ENCODE measurements at places on chromosomes 16 and 17. TPM values are rescaled to one million over a fixed set of nuclear protein-coding genes. Genes with fewer than 3 reads are reported as not detected.

GRCh38 chr17:10790491-10791401, 13.2 kb downstream of the TMEM238L start:
- H3K36me3 ChIP-seq = no peaks in the 10 kb centered on the region
- peaks cover 4% of the 10 kb centered on the region for H3K4me1 ChIP-seq
- DNase-seq = no peak
- no peaks in the 10 kb centered on the region for H3K27me3 ChIP-seq

HSD11B2 gene
- total RNA-seq = 2.9 TPM

GRCh38 chr17:40178021-40178601, 841 bp downstream of the RAPGEFL1 start:
- no peak for DNase-seq
- peaks cover 15% of the 10 kb centered on the region for H3K4me1 ChIP-seq
- H3K27me3 ChIP-seq = no peaks in the 10 kb centered on the region
- peaks cover 30% of the 10 kb centered on the region for H3K36me3 ChIP-seq
- no peak overlapping the region for H3K27ac ChIP-seq
- H3K4me3 ChIP-seq = peak overlapping the region; percentile 53

ADORA2B gene
- 6.2 TPM for total RNA-seq

DNA sequence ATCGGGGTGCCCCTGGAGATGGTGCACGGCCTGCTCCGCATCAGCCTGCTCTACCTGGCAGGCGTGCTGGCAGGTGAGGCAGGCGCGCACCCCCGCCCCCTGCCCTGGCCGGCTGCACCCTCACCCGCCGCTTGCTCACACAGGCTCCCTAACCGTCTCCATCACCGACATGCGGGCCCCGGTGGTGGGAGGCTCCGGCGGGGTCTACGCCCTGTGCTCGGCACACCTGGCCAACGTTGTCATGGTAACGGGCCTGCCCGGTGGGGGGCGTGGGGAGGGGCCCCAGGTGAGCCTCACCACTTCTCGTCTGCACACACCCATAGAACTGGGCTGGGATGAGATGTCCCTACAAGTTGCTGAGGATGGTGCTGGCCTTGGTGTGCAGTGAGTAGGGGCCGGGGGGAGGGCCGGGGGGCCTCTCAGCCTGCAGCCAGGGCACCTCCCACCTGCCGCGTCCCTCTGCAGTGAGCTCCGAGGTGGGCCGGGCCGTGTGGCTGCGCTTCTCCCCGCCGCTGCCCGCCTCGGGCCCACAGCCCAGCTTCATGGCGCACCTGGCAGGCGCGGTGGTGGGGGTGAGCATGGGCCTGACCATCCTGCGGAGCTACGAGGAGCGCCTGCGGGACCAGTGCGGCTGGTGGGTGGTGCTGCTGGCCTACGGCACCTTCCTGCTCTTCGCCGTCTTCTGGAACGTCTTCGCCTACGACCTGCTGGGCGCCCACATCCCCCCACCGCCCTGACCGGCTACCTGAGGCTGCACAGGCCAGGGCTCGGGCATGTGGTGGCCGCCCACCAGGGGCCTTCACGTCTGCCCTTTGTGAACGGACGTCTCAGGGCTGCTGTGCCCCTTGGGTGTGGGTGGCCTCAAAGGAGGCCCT, 2.1 kb downstream of the RHBDL1 start:
- peak overlapping the region; percentile 19 for H3K4me3 ChIP-seq
- DNase-seq = no peak
- no peak overlapping the region for H3K27ac ChIP-seq
- H3K36me3 ChIP-seq = peaks cover 29% of the 10 kb centered on the region
- H3K27me3 ChIP-seq = peaks cover 11% of the 10 kb centered on the region

CACNG1 gene
- total RNA-seq = not detected

TOM1L1 gene
- total RNA-seq = 34.1 TPM

GRCh38 chr16:69005641-69006355, 99.7 kb upstream of the HAS3 start:
- H3K27me3 ChIP-seq = no peaks in the 10 kb centered on the region
- H3K36me3 ChIP-seq = no peaks in the 10 kb centered on the region
- no peaks in the 10 kb centered on the region for H3K4me1 ChIP-seq
- no peak for DNase-seq
- no peak overlapping the region for H3K27ac ChIP-seq
- no peak overlapping the region for H3K4me3 ChIP-seq

IGFALS gene
- total RNA-seq = 0.97 TPM

GRCh38 chr16:85415196-85416090, 197.7 kb upstream of the GSE1 start:
- H3K36me3 ChIP-seq = no peaks in the 10 kb centered on the region
- no peak overlapping the region for H3K27ac ChIP-seq
- DNase-seq = peak; percentile 44
- H3K27me3 ChIP-seq = no peaks in the 10 kb centered on the region
- H3K4me1 ChIP-seq = peaks cover 11% of the 10 kb centered on the region
- H3K4me3 ChIP-seq = no peak overlapping the region

GAST gene
- total RNA-seq = not detected

- no peak overlapping the region for H3K27ac ChIP-seq
- no peak overlapping the region for H3K4me3 ChIP-seq
- no peaks in the 10 kb centered on the region for H3K36me3 ChIP-seq
- no peak for DNase-seq
- no peaks in the 10 kb centered on the region for H3K27me3 ChIP-seq
Measured at GRCh38 chr16:49952386-49952785, 72.6 kb upstream of the CNEP1R1 start.

DNA sequence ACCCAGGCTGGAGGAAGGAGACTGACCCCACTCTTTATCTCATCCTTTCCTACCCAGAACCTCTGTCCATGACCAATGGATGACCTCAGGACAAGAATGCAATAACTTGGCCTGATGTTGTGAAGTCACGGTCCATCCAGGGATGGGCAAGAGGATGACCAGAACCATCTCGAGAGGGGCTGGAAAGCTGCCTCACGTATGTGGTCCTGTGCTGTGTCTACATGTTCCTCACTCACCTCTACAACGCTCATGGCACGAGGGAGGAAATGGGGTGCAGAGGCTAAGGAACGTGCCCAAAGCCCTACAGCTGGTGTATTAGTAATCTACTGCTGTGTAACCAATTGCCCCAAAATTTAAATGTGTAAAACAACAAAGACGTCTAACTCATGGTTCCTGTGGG, 7.3 kb upstream of the KCTD5 start:
- no peak overlapping the region for H3K27ac ChIP-seq
- H3K4me3 ChIP-seq = no peak overlapping the region
- DNase-seq = no peak
- H3K36me3 ChIP-seq = peaks cover 3% of the 10 kb centered on the region

DNA sequence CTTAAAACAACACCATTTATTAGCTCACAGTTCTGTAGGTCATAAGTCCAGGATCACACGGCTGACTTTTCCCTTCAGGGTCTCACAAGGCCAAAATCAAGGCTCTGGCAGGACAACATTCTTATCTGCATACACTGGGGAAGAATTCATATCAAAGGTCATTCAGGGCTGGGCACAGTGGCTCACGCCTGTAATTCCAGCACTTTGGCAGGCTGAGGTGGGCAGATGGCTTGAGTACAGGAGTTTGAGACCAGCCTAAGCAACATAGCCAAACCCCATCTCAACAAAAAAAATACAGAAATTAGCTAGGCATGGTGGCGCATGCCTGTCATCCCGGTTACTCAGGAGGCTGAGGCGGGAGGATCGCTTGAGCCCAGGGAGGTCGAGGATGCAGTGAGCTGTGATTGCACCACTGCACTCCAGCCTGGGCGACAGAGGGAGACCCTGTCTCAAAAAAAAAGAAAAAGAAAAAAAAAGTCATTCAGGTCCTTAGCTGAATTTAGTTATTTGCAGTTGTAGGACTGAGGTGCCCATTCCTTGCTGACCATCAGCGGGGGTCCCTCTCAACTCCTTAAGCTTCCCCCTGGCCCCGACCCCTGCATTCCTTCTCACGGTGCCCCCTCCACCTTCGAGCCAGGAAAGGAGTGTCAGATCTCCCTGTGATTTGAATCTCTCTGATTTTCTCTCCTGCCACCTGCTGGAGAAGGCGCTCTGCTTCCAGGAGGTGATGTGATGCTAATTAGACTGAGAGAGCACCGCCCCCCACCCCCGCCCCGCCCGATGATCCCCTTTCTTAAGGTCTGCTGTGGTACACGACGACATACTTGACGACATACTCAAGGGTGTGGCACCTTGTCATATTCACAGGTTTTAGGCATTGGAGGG, 91.8 kb upstream of the CLEC18A start:
- H3K36me3 ChIP-seq = peaks cover 6% of the 10 kb centered on the region
- H3K27ac ChIP-seq = no peak overlapping the region
- DNase-seq = no peak
- peaks cover 29% of the 10 kb centered on the region for H3K4me1 ChIP-seq
- H3K27me3 ChIP-seq = no peaks in the 10 kb centered on the region

KRT24 gene
- total RNA-seq = not detected

GRCh38 chr17:41452281-41452680, 11.5 kb upstream of the KRT38 start:
- H3K4me1 ChIP-seq = no peaks in the 10 kb centered on the region
- H3K36me3 ChIP-seq = no peaks in the 10 kb centered on the region
- no peak for DNase-seq
- no peaks in the 10 kb centered on the region for H3K27me3 ChIP-seq
- no peak overlapping the region for H3K27ac ChIP-seq

DNA sequence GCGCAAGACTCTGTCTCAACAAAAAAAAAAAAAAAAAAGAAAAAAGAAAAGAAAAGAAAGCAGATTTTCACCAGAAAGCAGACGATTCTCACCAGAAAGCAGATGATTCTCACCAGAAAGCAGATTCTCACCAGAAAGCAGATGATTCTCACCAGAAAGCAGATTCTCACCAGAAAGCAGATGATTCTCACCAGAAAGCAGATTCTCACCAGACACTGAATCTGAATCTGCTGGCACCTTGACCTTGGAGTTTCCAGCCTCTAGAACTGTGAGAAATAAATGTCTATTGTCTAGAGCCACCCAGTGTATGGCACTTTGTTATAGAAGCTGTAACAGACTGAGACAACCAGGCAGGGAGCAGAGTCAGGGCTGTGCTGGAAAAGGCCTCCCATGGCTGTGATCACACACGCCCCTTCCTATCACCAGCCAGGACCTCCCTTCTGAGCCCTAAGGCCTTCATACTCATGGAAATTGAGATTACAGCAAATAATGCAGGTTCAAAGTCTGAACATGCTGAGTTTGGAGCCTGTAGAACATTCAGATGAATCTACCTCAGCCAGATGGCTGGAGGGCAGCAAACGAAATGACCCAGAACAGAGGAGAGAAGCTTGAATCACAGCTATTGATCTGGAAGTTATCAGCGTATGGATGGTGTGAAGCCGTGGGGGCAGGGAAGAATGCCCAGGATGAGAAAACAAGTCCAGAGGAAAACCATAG, 309.3 kb downstream of the SLC39A11 start:
- no peaks in the 10 kb centered on the region for H3K36me3 ChIP-seq
- no peaks in the 10 kb centered on the region for H3K27me3 ChIP-seq
- no peaks in the 10 kb centered on the region for H3K4me1 ChIP-seq

GRCh38 chr17:80815151-80815681, 176.4 kb upstream of the CHMP6 start:
- H3K36me3 ChIP-seq = no peaks in the 10 kb centered on the region
- no peak overlapping the region for H3K27ac ChIP-seq
- DNase-seq = no peak
- H3K4me1 ChIP-seq = peaks cover 5% of the 10 kb centered on the region
- H3K27me3 ChIP-seq = no peaks in the 10 kb centered on the region

IRX6 gene
- 3.5 TPM for total RNA-seq

TENT4B gene
- total RNA-seq = 12.8 TPM

SOX8 gene
- 0.15 TPM for total RNA-seq

- DNase-seq = no peak
- H3K27ac ChIP-seq = no peak overlapping the region
- no peak overlapping the region for H3K4me3 ChIP-seq
- no peaks in the 10 kb centered on the region for H3K36me3 ChIP-seq
Measured at GRCh38 chr17:13323990-13324389, 277.7 kb downstream of the HS3ST3A1 start.

OTOP3 gene
- total RNA-seq = not detected

DNASE1L2 gene
- total RNA-seq = 2.0 TPM

NXPH3 gene
- 4.5 TPM for total RNA-seq

WFDC1 gene
- total RNA-seq = 18.0 TPM

TMEM238L gene
- total RNA-seq = not detected

DNA sequence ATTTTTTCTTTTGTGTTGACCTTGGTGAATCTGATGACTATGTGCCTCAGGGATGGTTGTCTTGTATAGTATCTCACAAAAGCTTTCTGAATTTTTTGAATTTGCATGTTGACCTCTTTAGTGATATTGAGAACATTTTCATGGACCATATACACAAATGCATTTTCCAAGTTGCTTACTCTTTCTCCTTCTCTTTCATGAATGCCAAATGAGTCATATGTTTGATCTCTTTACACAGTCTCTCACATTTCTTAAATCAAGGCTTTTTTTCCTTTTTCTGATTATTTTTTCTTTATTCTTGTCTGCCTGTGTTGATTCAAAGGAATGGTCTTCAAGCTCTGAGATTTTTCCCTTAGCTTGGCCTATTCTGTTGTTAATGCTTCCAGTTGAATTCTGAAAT, 46.6 kb upstream of the KCNJ16 start:
- H3K4me1 ChIP-seq = no peaks in the 10 kb centered on the region
- no peaks in the 10 kb centered on the region for H3K36me3 ChIP-seq
- H3K27me3 ChIP-seq = no peaks in the 10 kb centered on the region
- H3K27ac ChIP-seq = no peak overlapping the region
- DNase-seq = no peak
- H3K4me3 ChIP-seq = no peak overlapping the region

DNA sequence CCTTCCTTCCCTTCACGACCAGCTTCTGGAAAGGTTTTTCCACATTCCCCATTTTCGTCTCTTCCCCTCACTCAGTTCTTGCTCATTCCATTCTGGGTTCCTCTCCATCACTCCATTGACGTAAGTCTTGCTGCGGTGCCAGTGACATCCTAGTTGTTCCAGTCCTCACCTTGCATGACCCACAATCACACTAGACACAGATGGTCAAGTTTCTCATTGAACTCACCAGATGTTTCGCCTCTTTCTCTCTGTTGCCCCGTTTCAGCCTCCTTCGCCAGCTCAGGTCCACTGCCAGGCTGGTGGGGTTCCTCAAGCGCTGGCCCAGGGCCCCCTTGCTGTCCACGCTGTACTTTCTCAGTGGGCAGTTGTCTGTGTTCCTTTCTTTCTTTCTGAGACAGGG, 43.4 kb downstream of the CCDC42 start:
- no peaks in the 10 kb centered on the region for H3K4me1 ChIP-seq
- no peak overlapping the region for H3K27ac ChIP-seq
- H3K27me3 ChIP-seq = peaks cover 8% of the 10 kb centered on the region

GRCh38 chr17:78674595-78675315, 97.6 kb upstream of the DNAH17 start:
- no peak overlapping the region for H3K27ac ChIP-seq
- H3K36me3 ChIP-seq = peaks cover 76% of the 10 kb centered on the region

DNA sequence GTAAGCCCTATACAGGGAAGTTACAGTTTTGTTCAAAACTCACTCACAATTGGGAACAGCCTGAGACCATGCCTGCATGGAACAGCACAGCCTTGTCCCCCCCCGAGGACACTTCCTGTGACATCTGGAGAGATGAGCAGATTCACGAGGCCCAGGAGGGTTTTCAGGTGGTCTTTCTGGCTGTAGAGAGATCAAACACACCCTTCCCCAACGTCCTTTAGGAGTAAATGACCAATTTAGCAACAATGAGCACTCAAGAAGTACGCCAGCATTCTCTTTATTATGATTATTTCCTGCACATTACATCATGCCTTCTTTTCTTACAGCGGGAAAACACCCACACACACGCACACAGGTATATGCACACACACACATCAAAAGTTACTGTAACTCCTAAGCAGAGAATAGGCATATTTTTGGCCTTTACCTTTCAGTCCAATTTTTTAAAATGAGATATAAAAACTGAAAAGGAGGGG, 39.0 kb downstream of the ADCY9 start:
- no peaks in the 10 kb centered on the region for H3K27me3 ChIP-seq
- H3K4me3 ChIP-seq = no peak overlapping the region
- no peaks in the 10 kb centered on the region for H3K4me1 ChIP-seq
- H3K36me3 ChIP-seq = no peaks in the 10 kb centered on the region
- no peak for DNase-seq
